Thyroid gland (tissue), 4 donors: ENCODE measurements at places on chromosomes 7 and 10.
A peak's percentile ranks its signal among the peaks of the same experiment; 100 is the strongest.

GRCh38 chr10:133013463-133013862 is 71.1 kb upstream of the CFAP46 start:
- no peak for DNase-seq

DNA sequence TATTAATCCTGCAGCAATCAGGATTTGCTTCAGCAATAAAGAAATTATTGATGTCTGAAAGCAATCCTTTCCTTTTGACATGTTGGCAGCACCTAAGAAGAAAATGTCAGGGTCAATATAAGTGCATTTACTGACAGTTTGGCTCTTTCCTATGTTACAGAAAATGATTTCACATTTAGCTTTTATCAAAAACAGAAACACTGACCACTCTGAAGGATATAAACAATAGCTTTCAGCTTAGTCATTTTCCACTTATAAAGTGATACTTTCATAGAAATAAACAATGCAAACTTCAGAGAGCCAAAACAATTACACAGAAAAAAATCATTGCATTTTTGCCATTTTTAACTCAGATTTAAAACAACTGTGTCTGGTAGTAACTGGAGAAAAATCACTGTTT is 325.6 kb upstream of the KAT6B start:
- no peak for DNase-seq

GRCh38 chr10:5530412-5530806 is 5.6 kb downstream of the CALML3 start:
- no peak for DNase-seq

- no peak for DNase-seq
These were observed 16.6 kb upstream of the RET start for GRCh38 chr10:43060291-43060690.

DNA sequence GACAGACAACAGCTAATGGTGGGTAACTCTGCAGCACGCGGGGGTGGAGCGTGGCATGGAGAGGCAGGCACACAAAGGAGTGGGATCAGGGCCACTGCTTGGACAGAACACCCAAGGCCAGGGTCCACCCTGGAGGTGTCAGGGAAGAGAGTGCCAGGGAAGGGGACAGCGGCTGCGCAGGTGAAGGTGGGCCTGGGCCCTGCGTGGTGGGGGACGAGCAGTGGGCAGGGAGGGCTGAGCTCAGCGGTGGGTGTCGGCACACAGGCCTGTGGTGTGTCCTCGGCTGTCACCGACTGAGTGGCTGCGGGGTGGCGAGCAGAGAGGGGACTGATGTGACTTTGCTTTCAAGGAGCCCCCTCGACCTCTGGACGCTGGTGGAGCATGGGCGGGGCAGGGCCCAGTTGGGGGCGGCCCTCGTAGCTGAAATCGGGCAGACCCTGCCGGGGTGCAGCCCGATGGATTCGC is 8.4 kb upstream of the SCART1 start:
- DNase-seq = no peak

DNA sequence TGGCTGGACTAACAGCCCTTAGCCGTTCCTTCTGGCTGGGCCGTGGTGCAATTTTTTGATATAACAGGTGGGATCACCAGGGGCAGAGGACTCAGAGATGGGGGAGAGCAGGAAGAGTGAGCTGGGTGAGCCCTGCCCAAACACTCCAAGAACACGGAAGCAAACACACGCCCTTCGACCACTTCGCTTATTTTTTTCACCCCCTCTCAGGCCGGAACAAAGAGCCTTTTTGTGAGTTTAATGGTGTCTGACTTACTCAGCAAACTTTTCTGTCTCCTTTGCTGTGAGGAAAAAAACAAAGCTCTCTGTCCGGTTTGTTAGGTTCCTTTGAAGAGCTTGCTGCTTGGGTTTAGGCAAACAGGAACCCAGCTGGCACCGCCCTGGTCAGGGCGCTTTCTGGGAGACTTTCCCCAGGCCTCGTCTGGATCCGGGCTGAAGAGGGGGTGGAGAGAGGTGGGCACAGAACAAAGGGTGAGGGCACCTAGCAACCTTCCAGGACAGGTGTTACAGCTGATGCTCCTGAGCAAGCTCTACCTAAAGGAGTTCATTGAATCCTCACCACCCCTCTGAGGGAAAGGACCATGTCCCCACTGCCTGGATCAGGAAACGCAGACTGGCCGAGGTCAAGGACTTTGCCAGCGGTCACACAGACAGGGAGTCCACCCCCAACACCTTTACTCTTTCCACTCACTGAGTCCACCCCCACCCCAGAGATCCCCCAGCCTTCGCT is 23.3 kb downstream of the CALML3 start:
- DNase-seq = peak; percentile 79

DNA sequence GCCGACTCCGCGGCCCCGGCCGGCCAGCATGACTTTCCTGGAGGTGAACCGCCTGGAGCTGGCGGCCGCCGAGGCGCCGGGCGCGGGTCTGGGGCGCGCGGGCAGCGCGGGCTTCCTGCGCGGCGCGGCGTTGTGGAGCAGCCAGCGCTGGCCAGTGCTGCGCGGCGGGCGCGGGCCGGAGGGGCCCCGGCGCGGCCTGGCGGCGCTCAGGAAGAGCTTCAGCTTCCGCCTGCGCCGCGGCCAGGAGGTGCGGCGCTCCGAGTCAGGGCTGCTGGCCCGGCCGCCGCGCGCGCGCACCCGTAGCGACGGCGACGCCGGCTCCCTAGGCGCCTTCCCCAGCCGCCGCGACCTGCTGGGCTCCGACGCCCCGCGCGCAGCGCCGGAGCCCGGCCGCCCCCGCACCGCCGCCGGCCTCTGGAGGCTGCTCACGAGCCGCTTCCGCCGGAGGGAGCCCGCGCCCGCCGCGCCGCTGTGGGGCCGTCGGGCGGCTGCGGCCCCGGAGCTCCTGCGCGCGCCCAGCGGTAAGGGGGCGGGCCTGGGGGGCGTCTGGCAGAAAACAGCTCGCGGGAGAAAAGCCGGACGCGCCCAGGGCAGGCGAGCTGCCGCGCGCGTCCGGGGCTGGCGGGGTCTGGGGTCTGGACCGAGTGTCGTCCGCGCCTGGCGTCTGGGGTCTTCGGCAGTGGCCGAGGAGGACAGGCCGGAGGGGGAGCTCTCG is 29.0 kb downstream of the AGAP3 start:
- peak; percentile 15 for DNase-seq

DNA sequence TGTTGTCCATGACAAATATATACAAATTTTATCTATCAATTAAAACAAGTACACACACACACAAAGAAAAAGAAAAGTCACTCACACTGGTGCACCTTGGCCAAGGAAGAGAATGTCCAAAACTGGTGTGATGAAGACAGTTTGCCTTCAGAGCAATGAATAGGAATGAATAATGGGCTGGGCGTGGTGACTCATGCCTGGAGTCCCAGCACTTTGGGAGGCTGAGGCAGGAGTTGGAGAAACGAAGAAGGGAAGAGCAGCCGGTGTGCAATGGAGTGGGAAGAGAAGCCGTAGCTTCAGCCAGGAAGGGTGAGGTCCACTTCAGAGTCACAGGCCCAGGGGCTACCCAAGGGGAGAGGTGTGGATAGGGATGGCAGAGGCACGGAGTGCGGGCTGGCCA is 253.6 kb downstream of the CCSER2 start:
- no peak for DNase-seq

DNA sequence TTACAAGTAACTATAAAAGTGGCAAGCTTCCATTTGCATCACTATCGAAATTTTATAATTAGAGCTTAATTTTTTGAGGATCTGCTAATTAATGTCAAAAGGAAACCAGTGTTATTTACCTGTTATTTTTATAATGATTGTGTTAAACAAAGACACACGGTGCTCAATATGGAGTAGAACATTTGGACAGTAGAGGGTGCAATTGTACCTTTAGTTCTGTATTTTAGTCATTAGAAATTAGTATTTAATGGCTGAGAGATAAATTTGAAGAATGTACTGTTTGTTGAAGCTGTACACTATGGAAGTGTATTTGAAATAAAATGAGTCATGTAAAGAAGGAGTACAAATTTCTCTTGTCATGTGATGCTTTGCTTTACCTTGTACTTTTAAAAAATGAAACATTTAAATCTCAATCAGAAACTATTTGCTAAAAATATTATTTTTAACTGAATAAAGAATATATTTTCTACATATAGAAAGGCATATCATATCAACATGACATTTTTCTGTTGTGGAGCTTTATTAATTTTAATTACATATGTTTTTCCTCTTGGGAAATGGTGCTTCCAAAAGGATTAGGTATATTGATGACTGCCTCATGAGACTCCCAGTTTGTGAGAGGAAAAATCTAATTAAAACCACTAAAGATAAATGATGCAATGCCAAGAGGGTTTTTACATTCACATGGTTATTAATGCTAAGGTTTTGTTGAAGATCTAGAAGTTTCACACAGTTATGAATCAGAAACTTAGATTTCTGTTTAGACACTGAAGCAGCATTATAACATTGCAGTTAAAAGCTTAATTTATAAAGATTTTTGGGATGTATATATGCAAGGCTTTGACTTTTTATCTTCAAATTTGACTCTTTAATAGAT is 10.4 kb upstream of the PRKG1 start:
- DNase-seq = no peak
